ENCODE measurements at places on chromosomes 2 and 18. TPM values are rescaled to one million over a fixed set of nuclear protein-coding genes. Genes with fewer than 3 reads are reported as not detected.

- no peak overlapping the region for H3K27ac ChIP-seq
- H3K4me3 ChIP-seq = no peak overlapping the region
- H3K4me1 ChIP-seq = no peaks in the 10 kb centered on the region
Observed at GRCh38 chr18:50186385-50186784, 8.6 kb downstream of the MYO5B start.

GRCh38 chr18:48786455-48787202, 164.1 kb downstream of the SMAD7 start:
- H3K27me3 ChIP-seq = no peaks in the 10 kb centered on the region
- DNase-seq = peak; percentile 19
- H3K4me1 ChIP-seq = peaks cover 11% of the 10 kb centered on the region
- H3K4me3 ChIP-seq = no peak overlapping the region

DNA sequence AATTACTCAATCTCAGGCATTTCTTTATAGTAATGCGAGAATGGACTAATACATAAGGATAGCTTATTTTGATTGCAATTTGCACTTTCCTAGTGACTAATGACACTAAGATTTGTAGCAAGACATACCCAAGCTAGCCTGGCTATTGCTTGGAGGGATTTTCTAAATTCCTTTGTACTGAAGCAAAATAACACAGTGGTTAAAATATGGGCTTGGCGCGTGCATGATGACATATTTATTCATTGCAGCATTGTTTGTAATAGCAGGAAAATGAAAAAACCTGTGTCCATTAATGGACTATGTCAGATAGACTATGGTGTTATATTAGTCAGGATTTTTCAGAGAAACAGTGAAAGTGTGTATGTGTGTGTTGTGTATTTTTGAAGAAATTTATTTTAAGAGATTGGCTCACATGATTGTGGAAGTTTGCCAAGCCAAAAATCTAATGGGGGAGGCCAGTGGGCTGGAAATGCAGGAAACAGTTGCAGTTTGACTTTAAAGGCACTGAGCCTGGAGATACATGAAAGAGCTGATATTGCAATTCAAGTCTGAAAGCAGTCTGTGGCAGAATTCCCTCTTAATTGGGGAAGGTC, 16.7 kb upstream of the LAPTM4A start:
- no peak overlapping the region for H3K4me3 ChIP-seq
- DNase-seq = no peak

GRCh38 chr2:134682726-134683125, 36.1 kb downstream of the TMEM163 start:
- H3K36me3 ChIP-seq = no peaks in the 10 kb centered on the region
- DNase-seq = no peak
- H3K4me1 ChIP-seq = peaks cover 32% of the 10 kb centered on the region
- H3K27ac ChIP-seq = no peak overlapping the region
- no peaks in the 10 kb centered on the region for H3K27me3 ChIP-seq

GRCh38 chr2:65255356-65255755, 27.7 kb downstream of the ACTR2 start:
- no peak for DNase-seq
- no peak overlapping the region for H3K27ac ChIP-seq
- no peak overlapping the region for H3K4me3 ChIP-seq
- no peaks in the 10 kb centered on the region for H3K27me3 ChIP-seq

DNA sequence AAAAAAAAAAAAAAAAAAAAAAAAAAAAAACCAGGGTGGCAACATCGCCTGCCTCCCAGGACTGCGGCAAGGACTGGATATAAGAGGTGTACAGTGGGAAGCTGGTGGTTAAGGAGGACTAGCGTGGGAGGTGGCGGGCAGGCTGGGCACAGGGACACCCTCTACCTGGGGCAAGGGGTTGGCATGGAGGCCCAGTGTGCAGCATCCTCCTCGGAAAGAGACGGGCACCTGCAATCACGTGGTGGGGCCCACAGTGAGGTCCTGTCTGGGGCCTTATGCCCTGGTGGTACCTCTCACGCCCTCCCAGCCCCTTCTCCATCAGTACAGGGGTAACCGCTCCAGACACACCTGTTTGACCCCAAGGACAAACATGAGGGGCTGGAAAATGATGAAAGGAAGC, 27.9 kb downstream of the PXDN start:
- peaks cover 31% of the 10 kb centered on the region for H3K4me1 ChIP-seq
- no peak for DNase-seq

DNA sequence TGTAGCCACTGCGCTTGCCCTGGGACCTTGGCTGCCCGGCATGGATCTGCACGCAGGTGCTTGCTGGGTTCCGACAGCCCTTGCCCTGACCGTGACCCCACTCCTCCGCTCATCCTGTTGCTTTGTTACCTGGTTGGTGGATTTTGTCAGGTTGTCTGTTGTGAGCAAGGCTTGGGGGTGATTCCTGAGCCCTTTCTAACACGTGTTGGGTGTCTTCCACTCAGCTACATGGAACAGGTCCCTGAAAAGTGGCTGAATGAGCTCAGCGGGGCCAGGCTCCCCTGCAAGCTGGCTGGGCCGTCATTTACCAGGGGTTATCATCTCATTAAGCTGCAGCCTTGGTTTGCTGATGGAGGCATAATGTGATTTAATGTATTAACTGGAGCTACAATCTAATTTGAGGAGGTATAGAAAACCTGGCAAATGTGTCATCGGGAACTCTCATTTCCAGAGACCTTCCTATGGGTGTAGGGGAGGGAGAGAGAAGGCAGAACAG, 24.6 kb downstream of the RAMP1 start:
- H3K36me3 ChIP-seq = no peaks in the 10 kb centered on the region
- no peaks in the 10 kb centered on the region for H3K27me3 ChIP-seq
- DNase-seq = no peak

DNA sequence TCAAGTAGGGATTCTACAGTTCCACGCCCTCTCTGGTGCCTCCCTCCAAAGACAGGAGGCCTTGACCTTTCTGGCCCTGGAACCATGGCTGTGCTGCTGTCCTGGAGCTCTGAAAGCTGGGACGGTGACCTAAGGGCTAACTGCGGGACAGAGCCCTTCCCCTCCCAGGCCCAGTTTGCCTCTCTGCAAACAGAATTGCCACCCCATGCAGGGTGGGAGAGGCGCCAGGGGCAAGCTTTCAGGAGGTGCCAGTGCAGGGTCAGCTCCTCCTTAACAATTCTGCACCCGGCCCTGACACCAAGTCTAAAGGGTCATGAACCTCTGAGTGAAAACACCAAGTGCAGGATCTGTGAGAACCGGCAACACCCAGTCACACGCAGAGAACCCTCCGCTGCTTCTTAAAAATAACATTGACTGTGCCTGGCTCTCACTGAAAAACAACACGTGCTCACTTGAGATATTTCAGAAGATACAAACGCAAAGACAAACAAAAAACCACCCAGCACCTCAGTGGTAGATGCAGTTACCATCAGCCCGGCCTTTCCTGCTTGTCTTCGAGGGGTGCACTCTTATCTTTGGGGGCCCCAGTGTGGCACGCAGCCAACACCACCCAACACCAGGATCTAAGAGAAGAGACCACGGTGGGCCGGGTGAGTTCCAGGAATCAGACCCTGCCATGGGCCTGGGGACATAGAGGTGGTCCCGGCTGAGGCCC, 1.1 kb upstream of the SNED1 start:
- peak overlapping the region; percentile 70 for H3K4me3 ChIP-seq
- H3K27ac ChIP-seq = peak overlapping the region; percentile 59
- H3K27me3 ChIP-seq = no peaks in the 10 kb centered on the region
- DNase-seq = peak; percentile 25

DNA sequence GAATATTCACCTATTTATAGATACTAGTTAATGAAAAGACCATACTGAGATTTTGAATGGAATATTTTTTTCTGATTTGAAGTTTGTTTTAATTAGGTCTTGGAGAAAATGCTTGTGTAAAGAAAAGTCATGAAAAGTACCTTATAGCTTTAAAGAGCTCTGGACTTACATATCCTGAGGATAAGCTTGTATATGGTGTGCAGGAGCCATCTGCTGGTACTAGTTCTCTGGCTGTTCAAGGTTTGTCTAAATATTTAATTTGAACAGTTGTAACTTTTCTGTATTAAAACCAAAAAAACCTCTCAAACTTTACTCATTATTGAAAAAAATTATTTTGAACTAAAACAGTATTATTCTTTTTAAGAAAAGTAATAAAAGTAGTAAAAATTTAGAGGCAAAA, 50.1 kb downstream of the UBR3 start:
- H3K4me1 ChIP-seq = no peaks in the 10 kb centered on the region
- no peak overlapping the region for H3K27ac ChIP-seq

GRCh38 chr2:146024212-146024743, 1504.4 kb upstream of the ZEB2 start:
- no peaks in the 10 kb centered on the region for H3K36me3 ChIP-seq
- no peaks in the 10 kb centered on the region for H3K27me3 ChIP-seq
- no peak for DNase-seq
- H3K4me3 ChIP-seq = no peak overlapping the region
- H3K4me1 ChIP-seq = no peaks in the 10 kb centered on the region
- H3K27ac ChIP-seq = no peak overlapping the region

DNA sequence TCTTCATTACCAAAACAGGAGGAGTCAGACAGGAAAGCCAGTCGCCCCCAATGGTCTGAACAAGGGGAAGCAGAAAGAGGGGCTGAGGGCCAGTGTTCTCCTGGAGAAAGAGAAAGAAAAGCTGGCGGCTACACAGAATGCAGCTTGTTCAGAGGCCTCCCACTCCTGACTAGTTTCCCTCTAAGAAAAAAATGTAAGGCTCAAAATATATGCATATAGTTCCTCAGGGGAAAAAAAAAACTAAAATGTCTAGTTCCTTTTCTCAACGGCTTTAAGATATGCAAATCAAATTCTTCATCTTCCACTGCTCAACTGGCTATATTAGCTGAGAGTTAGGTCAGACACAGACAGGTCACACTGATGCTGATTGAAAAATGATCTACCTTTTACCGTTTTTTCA, 18.6 kb downstream of the MBOAT2 start:
- no peak overlapping the region for H3K4me3 ChIP-seq
- no peaks in the 10 kb centered on the region for H3K4me1 ChIP-seq
- no peaks in the 10 kb centered on the region for H3K27me3 ChIP-seq

GRCh38 chr2:208686665-208687064, 280.1 kb downstream of the PTH2R start:
- no peak for DNase-seq
- H3K36me3 ChIP-seq = no peaks in the 10 kb centered on the region
- H3K27ac ChIP-seq = no peak overlapping the region
- H3K4me3 ChIP-seq = no peak overlapping the region

- no peaks in the 10 kb centered on the region for H3K36me3 ChIP-seq
- H3K27ac ChIP-seq = no peak overlapping the region
- peaks cover under 1% of the 10 kb centered on the region for H3K4me1 ChIP-seq
- DNase-seq = no peak
- no peaks in the 10 kb centered on the region for H3K27me3 ChIP-seq
Observed at GRCh38 chr18:23281626-23282436, 146.5 kb downstream of the CABLES1 start.

- no peak for DNase-seq
- no peak overlapping the region for H3K27ac ChIP-seq
- no peaks in the 10 kb centered on the region for H3K27me3 ChIP-seq
- no peaks in the 10 kb centered on the region for H3K4me1 ChIP-seq
- H3K36me3 ChIP-seq = no peaks in the 10 kb centered on the region
Observed at GRCh38 chr18:69830189-69830588, 117.5 kb downstream of the CD226 start.

GRCh38 chr2:8480915-8481314, 200.9 kb upstream of the ID2 start:
- no peaks in the 10 kb centered on the region for H3K36me3 ChIP-seq
- H3K4me1 ChIP-seq = peaks cover 38% of the 10 kb centered on the region
- H3K27ac ChIP-seq = no peak overlapping the region
- no peak overlapping the region for H3K4me3 ChIP-seq
- no peak for DNase-seq

- no peaks in the 10 kb centered on the region for H3K36me3 ChIP-seq
- DNase-seq = no peak
- H3K27ac ChIP-seq = no peak overlapping the region
- H3K4me3 ChIP-seq = no peak overlapping the region
Observed at GRCh38 chr2:191617575-191617974, 60.4 kb upstream of the NABP1 start.

GRCh38 chr2:28565720-28566295, 69.9 kb downstream of the PLB1 start:
- no peaks in the 10 kb centered on the region for H3K36me3 ChIP-seq
- no peak overlapping the region for H3K27ac ChIP-seq
- H3K4me3 ChIP-seq = peak overlapping the region; percentile 58
- peaks cover 6% of the 10 kb centered on the region for H3K4me1 ChIP-seq
- no peaks in the 10 kb centered on the region for H3K27me3 ChIP-seq
- no peak for DNase-seq

- H3K4me1 ChIP-seq = peaks cover 7% of the 10 kb centered on the region
- H3K4me3 ChIP-seq = peak overlapping the region; percentile 76
- peak overlapping the region; percentile 79 for H3K27ac ChIP-seq
- peaks cover 20% of the 10 kb centered on the region for H3K36me3 ChIP-seq
Observed at GRCh38 chr2:95158891-95159619, 593 bp downstream of the ZNF514 start.

DNA sequence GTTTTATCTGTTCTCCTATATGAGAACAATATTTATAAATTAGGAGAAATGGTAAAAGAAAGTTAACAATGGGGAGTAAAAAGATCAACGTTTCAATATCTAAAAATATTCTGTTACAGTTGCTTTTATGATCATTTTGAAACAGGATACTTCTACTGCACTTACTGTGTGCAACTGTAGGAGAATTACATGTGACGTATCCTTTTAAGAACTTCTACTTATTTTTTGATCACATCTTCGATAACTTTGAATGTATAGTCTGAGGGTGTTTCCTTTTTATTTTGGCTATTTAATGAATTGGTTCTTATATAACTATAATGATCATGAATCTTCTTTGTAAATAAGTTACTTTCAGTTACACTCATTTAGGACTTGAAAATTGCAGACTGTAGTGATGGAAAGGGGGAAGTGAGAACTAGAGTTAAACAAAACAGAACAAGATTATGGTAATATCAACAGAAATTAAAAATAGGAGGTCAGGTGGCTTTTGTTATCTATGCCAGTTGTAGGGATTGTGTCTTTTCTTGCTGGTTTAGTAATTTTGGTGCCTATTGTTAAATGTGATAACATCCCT, 109.9 kb downstream of the MSTN start:
- no peak for DNase-seq
- no peaks in the 10 kb centered on the region for H3K27me3 ChIP-seq
- H3K4me1 ChIP-seq = no peaks in the 10 kb centered on the region
- no peak overlapping the region for H3K27ac ChIP-seq
- no peaks in the 10 kb centered on the region for H3K36me3 ChIP-seq

IL18RAP gene
- polyA plus RNA-seq = 0.42 TPM

DOK6 gene
- 0.46 TPM for polyA plus RNA-seq

PXDN gene
- polyA plus RNA-seq = 28.2 TPM

TXNL1 gene
- polyA plus RNA-seq = 77.1 TPM

GCFC2 gene
- polyA plus RNA-seq = 7.2 TPM

RIT2 gene
- not detected for polyA plus RNA-seq

MTA3 gene
- polyA plus RNA-seq = 20.9 TPM

SLC5A7 gene
- polyA plus RNA-seq = not detected

GULP1 gene
- 1.1 TPM for polyA plus RNA-seq

HRH4 gene
- not detected for polyA plus RNA-seq
